ENCODE measurements at places on chromosomes 4 and X.

DNA sequence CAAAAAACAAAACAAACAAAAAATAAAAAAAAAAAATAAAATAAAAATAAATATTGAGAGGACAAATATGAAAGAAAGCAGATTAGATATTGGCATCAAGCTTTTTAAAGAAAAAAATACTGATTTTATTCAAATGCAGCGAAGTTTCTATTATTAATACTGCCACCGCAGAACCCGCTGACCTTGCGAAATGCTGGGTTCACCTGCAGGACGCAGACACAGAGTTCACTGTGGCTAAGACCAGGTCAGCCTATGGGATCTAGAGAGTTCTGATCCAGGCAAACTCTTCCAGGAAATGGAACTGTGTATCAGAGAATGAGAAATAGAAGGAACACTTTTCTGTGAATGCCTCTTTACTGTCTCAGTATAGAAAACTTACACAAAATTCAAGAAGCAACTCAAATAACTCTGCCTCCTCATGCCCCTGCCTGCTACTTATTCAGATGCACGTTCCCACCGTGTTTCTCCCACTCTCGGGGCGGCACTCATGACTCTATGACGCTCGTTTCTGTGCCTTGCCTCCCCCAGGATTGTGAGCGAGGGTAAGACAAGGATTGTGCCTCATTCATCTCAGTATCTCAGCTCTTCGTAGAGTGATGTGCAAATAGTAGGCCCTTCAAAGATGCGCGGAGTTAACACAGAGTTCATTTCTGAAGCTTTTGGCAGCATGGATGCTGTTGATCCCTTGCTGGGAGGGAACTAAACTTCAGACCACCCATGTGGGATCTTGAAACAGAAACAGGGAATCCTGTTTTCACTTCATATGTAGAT, 44.1 kb upstream of the TLR3 start:
- no peak for DNase-seq

DNA sequence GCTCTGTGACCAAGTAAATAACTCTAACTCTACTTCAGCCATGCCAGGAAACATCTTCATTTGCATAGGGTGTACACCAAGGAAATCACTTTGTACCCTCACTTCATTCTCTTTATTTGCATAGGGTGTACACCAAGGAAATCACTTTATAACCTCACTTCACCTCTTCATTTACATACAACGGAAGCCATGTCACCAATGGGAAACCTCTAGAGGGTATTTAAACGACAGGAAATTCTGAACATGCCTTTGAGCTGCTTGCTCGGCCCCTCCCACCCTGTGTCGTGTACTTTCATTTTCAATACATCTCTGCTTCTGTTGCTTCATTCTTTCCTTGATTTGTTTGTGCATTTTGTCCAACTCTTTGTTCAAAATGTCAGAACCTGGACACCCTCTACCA, 848.1 kb upstream of the FRG1 start:
- no peak for DNase-seq

DNA sequence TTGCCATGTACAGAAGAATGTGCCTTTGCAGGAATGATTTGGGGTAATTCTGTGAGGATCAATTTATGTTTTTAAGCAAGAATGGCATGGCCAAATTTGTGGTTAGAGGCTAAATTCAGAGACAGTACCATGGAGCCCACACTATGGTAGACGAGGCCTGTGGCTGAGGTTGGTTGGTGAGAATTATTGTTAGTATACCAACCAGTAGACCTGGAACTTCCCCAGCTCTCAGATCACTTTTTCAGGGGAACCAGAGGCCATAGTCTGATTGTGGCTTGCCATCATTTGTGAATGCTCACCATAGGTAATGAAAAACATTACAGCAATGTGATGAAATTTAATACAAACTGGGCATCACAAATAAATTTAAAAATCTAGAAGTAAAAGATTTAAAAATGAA, 56.3 kb downstream of the SHISA3 start:
- no peak for DNase-seq

GRCh38 chrX:51395810-51396728, 63.4 kb downstream of the NUDT10 start:
- DNase-seq: no peak

DNA sequence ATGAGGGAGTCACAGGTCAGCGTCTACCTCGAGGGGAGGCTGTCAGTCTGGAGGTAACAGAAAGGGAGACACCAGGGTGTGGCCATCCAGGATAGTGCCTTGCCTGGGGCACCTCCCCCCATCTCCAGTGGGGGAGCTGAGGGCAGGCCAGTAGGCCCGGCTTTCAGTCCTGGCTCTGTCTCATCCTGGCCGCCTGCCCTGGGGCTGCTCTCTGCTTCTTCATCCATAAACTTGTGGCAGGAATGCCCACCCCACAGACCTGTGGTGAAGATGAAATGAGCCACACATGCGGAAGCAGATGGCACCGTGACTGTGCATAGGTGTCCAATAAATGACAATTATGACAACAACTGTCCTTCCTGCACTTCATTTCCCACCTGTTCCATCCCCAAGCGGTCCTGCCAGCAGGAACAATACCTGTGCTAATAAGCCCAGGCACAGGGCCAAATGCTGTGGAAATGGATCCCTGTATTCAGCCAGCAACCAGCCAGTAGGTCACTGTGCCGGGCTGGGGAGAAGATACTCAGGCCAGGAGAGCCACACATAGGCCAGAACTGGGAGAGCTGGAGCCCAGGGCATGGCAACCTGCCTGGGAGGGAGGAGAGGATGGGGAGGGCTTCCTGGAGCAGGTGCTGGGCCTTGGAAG, 30.2 kb downstream of the TRO start:
- no peak for DNase-seq

GRCh38 chr4:10534820-10535219, 77.6 kb upstream of the ZNF518B start:
- no peak for DNase-seq

- DNase-seq: no peak
These were observed 42.4 kb upstream of the CEP135 start for GRCh38 chr4:55906323-55906722.

- DNase-seq: no peak
These were observed 16.9 kb upstream of the ZIC3 start for GRCh38 chrX:137549073-137549472.

GRCh38 chr4:56790691-56791091, 30.8 kb downstream of the SPINK2 start:
- no peak for DNase-seq

- DNase-seq: no peak
These were observed 80.0 kb upstream of the NALF2 start for GRCh38 chrX:69424161-69424560.

DNA sequence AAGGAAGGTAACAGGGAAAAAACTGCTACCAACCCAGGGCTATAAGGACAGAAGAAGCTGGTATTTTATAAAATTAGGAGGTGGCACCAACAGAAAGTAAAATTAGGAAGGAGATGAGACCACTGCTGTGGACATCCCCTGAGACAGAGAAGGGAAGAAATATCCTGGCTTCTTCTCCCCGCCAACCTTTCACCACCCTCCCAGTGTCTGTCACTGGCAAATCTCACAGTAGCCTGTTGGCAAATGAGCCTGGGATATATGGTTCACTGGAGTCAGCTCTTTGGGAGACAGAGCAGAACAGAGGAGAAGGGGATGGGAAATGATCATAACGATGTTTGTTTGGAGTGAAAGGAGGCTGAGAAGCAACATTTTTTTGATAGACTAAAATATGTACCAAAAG, 190.9 kb upstream of the PACRGL start:
- DNase-seq: no peak

DNA sequence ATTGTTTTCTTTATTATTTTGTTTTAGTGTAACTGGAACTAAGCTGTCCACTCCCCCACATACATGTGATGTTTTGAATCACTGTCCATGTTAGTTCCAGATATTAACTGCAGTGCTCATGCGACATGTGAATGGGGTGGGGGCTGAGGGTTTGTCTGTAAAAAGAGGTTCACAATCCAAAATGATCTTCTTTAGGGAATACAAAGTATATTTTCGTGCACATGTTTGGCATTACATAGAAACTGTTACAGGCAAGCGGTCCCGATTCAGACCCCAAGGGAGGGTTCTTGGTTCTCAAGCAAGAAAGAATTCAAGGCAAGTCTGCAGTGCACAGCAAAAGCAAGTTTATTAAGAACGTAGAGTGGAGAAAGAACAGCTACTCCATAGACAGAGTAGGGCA, 296.5 kb upstream of the CLNK start:
- no peak for DNase-seq

- no peak for DNase-seq
These were observed 67.9 kb upstream of the STK26 start for GRCh38 chrX:131955099-131955777.

- DNase-seq: no peak
These were observed 96.5 kb downstream of the ASB9 start for GRCh38 chrX:15173411-15173810.

GRCh38 chr4:154417373-154417673, 74.3 kb downstream of the DCHS2 start:
- DNase-seq: no peak

DNA sequence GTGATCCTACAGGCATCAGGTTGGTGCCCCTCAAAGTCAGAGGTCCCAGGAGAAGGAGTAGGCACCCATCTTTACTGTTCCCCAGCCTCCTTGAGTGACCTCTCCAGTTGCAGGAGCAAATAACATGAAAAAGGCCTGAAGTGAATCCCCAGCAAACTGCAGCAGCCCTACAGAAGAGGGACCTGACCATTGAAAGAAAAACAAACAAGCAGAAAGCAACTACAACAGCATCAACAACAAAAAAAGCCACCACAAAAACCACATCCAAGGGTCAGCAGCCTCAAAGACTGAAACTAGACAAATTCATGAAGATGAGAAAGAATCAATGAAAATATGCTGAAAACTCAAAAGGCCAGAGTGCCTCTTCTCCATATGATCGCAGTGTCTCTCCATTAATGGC, 128.7 kb downstream of the ANKRD50 start:
- no peak for DNase-seq

GRCh38 chr4:70747874-70748273, 26.1 kb downstream of the RUFY3 start:
- no peak for DNase-seq

DNA sequence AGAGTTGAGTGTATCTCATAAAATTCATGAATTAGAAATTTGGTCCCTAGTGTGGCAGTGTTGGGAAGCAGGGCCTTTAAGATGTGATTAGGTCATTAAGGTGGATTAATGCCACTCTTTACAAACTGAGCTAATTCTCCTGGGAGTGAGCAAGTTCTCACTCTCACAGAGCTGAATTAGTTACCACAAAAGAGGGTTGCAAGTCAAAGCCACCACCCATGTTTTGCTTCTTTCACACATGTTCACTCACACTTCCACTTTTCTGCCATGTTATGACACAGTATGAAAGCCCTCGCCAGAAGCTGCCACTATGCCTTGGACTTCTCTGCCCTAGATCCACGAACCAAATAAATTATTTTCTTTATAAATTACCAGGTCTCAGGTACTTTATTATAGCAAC, 332.1 kb downstream of the ARAP2 start:
- no peak for DNase-seq

DNA sequence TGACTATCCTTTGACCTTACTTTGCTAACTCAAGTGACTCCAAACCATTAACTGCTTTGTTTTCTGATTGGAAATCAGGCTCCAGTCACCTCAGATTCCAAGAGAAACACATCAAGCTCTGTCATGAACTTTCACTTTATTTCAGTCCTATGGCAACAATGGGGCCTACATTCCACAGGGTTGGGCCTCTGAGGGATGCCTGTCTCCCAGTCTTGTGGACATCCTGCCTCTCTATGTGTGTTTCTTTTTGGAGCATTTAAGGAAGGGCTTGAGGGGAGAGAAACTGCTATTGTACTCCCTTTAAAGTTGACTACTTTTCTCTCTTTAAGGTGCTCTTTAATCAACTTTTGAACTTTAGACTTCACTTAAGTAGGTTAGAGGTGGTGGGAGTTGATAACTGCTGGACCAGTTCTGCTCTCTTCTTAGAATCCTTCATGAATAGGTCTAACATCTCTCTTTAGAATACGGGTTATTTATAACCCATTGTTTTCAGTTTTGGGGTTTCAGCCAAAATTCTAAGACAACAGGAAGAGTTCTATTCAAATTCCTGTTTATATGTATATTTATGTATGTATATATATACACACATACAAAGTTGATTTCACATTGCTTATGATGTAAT, 274.3 kb upstream of the NR3C2 start:
- DNase-seq: no peak

DNA sequence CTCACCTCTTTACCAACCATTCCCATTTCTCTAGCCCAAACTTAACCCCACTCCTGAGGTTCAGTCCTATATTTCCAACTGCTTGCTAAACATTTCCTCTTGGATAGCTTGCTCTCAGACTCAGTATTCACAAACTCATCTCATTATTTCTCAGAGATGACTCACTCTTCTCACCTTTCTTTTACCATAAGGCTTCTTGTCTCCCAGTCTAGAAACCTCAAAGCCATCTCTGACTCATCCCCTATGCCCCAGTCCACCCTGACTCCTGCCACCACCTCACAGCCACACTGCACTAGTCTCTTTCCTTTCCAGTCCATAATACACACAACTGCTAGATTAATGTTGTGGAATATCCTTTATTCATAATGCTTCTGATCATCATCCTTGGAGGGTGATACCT, 4.8 kb downstream of the FRMPD3 start:
- no peak for DNase-seq

DNA sequence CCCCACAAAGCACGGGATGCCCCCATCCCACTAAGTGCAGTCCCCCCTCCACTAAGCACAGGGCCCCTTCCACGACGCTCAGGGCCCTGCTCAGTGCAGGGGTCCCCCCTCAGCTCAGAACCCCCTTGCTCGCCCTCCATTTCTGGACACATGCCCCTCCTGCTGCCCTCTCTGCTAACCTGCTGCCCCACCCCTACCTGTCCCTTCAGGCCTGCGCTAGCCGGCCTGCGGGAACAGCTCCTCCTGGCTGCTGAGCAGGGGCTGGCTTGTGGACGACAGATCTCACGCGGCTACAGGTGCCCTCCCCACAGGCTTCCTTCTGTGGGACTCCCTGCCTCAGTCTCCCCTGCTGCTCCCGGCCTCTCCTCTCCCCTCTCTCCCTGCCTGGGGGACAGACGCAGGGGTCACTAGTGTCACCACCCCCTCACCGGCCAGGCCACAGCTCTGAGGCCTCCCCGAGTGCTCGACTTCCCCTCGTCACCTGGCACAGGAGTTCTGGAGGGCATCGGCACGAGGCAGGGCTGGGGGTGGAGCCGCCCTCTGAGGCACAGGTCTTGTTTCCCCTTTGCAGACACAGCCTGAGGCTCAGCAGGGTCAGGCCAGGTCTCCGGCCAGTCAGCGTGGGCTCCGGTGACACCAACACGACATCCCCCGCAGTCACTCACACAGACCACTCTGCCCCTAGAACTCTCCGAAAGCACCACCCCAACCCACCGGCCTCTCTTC, 21.6 kb downstream of the GAK start:
- no peak for DNase-seq

DNA sequence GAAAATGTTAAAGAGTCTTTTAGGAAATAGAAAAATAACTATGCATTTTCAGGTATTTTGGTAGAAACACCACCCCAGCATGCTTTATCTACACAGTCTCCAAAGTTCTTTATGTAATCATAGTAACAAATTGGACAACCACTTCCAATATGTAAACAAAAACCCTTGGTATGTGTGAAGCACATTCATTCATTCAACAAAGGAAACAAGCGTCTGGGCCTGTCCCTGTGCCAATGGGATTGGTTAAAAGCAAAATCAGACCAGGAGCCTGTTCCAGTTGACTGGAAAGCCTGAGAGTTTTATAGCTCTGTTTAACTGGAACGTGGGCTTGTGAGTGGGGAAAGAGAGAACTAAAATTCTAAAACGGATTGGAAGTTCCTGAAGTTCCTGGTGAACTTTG, 41.3 kb upstream of the TENM3 start:
- DNase-seq: no peak

GRCh38 chrX:11244636-11245035, 48.6 kb upstream of the AMELX start:
- DNase-seq: no peak

GRCh38 chr4:91288702-91289311, 1015.0 kb upstream of the GRID2 start:
- no peak for DNase-seq
